ENCODE measurements at places on chromosomes 3 and 15.

GRCh38 chr15:69394556-69395282, 19.4 kb upstream of the KIF23 start:
- peak; percentile 76 for DNase-seq

DNA sequence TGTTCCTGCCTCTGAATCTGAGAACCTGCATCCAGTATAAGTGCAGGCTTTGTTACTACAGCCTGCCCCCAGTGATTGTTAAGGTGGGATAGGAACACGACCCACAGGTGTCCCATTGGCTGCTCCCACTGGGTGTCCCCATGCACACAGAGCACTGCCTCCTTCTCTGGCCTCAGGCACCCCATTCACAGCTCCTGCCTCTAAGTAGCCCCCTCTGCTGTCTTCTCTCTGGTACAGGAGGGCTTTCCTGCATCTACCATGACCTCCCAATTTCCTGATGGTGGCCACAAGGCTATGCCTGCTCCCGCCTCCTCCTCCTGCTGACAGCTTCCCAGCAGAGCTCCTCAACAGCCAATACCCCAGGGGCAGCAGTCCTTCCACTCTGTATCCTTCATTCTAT, 238.6 kb upstream of the TMC3 start:
- DNase-seq: no peak

DNA sequence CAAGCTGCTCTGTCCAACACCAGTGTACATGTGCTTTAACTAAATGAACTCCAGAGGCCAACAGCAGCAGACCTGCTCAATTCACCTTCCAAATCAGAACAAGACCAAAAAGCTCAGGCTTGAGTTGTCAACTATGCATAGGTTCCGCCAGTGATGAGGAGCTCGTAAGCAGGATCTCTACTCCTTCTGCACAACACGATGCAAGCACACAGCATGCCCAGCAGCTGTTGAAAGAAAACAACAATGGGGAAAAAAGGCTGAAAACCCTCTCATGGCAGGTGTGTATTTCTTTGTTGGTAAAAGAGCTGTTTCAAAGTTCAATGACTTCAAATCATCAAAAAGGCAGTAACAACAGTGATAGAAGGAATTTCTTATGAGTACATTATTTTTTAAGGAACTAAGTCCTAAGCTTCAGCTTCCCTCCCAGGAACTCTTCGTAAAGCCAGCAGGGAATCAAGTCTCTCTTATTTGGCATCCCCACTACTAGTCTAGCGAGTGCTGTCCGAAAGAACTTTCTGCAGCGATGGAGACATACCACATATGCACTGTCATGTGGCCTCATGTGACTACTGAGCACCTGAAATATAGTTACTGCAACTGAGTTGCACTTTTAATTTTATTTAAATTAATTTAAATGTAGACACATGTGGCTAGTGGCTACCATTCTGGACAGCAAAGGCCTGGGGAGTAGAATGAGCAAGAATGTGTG, 24.1 kb downstream of the TSPAN3 start:
- DNase-seq: no peak

GRCh38 chr15:47565949-47566348, 151.4 kb upstream of the SEMA6D start:
- no peak for DNase-seq

DNA sequence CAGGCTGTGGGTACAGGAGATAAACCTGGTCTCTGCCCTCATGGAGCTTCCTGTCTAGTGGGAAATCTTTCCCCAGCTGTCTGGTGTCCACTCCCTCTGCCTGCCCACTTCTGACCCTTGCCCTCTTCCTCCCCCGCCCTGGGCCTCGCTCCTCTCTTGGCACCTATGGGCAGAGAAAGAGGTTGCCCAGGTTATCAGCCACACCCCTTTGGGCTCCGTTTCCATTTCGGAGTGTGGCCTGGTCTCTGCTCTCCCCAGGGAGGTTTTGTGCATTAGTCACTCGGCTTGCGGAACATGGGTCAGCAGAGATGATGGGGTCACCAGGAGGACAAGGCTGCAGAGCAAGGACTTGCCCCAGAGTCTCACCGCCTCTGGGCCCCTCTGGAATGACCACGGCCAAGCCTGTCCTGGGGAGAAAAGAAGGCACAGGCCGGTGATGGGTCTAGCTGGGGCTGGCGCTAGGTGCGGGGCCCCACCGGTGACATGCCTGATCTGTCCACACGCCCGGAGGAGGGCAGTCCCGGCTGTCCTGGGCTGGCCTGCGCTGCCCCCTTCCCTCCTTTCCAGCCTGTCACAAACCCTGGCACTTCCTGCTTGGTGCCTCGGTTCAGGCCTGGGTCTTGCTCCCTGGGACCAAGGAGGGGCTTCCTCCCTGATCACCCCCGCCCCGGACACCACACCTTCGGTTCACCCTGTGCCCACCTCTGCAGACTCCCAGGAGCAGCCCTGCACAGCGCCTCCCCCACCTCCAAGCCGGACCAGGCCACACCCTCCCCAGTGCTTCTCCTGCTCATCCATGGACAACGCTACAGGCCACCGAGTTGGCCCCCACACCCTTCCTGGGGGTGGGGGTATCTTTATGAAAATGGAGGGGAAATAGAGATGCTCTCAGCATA, 35.6 kb upstream of the MUC4 start:
- no peak for DNase-seq

DNA sequence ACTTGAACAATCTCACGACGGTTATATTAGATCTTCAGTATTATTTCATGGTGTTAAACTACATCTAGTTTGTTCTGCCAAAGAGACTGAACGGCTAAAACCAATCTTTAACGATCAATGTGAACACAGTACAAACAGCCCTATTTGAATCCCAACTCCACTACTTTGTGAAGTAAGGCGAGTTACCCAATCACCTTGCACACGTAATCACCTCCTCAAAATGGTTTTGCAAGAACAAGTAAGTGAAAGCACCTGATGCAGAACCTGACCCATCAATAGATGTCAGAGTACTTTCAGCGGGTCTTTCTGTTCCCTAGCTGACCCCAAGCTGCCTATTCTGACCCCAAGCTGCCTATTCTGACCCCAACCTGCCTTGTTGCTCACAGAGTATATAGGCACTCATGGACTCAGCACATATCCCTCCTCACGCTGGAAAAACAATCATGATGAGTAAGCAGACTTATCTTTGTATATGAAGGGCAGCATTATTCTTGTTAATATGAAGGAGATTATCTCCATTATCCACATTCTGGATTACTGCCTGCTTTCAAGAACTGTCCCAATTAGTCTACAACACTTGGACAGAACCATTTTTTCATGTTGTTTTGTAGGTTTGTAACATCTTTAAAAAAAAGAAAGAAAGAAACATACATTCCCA, 3.7 kb downstream of the KPNA1 start:
- no peak for DNase-seq

- DNase-seq: no peak
Observed at GRCh38 chr15:66899555-66900350, 165.6 kb upstream of the SMAD3 start.
